ENCODE measurements at places on chromosomes 11 and 22.

DNA sequence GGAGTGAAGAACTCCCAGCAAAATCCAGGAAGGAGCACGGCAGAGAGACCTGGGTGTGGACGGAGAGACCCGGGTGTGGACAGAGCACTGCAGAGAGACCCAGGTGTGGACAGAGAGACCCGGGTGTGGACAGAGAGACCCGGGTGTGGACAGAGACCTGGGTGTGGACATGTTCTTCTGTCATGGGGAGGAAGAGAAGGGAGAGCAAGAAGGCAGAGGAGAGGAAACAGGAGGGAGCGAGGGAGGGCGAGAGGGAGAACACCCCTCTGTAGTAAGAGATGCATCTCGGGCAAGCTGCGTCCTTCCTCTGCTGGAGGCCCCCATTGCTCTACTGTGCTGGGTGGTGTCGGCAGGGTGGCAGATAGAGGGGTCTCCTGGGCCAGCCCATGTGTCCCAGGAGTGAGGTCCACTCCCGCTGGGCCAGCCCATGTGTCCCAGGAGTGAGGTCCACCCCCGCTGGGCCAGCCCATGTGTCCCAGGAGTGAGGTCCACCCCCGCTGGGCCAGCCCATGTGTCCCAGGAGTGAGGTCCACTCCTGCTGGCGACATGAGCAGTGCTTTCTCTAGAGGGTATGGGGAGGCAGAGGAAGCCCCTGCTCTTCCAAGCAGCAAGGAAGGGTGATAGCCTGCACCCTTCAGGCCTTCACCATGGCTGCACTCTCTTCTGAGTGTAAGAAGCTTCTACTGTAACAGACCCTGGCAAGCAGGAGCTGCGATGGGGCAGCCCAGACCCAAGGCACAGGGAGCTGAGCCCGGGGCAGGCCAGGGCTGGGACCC lies 934.2 kb downstream of the BRD1 start:
- DNase-seq, result peak; percentile 25

GRCh38 chr11:100778166-100778785 lies 91.2 kb downstream of the ARHGAP42 start:
- DNase-seq, result no peak

GRCh38 chr22:19960491-19961200 lies 19.0 kb upstream of the TXNRD2 start:
- no peak for DNase-seq

DNA sequence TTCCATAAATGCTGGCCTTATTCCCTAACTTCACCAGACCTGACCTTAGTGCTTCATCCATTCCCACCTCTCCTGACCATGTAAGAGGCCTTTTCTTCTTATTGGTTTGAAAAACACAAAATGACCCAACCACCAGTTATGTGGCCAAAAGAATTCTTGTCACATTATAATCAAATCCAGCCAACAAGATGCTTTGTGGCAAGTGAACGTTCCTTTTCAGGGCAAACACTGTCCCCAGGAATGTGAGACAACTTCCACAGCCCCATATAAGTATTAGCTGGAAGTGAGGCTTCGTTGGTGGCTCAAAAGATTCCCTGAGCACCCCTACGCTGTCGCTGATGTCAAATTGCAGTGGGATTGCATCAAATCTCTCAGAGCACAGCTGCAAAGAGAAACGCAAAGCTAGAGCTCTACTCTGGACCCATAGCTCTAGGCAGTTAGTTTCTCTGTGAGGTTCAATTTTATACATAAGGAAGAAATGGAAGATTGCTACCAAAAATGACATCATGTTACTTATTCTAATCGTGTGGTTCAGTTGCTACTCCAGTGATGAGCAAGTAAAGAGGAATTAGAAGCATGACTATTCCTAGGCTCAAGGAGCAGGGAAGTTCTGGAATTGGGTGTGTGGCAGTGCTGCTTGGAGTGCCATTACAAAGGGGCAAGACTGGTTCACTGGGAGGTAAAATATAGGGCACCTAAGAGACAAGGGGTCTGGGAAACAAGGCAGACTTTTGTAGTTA lies 26.1 kb downstream of the GLYATL1 start:
- no peak for DNase-seq

DNA sequence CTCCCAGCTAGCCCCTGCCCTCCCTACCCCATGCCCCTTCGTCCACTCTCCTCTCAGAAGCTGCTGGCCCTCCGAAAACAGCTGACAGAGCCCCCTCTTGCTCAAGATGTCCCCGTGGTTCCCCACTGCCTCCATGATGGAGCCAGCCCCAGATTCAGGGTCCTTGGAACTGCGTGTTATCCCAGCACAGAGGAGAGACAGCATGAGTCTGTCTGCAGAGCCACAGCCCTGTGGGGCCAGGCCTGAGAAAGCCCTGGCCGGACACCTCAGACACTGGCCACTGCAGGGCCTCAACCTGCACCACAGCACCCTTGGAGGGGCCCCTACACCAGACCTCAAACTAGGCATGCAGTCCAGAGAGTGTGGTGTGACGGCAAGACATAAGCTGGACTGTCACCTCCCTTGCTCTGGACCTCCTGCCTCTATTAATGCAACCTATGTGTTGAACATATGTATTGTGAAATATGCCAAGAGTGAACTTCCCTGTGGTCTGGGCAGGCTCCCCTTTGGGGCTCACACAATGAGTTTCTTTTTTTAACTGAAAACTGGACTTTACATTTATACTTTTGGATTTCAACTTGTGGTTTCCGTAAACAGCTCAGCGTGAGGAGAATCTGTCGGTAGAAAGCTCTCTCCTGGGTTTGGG lies 9.6 kb downstream of the PNPLA5 start:
- DNase-seq, result no peak

- DNase-seq, result no peak
Observed at GRCh38 chr11:85718991-85719807, 33.2 kb upstream of the CCDC89 start.

DNA sequence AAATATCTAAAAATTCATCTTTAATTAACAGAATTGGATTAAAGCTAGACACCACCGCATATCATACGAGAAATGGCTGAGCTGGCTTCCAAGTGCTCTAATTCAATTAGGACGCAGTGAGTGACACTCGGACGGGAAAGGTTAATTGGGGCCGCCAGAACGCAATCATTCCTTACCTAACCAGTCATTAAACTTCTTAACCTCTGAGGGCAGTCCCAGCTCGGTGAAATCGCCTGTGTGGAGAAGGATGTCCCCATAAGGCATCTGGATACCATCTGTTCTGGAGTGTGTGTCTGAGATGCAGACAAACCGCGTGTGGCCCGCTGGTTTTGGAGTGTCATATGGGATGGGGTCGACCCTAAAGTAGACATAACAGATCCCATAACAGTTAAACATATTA lies 50.3 kb downstream of the MPPED2 start:
- DNase-seq, result no peak

GRCh38 chr11:103413266-103413888 lies 304.2 kb downstream of the DYNC2H1 start:
- DNase-seq, result no peak

DNA sequence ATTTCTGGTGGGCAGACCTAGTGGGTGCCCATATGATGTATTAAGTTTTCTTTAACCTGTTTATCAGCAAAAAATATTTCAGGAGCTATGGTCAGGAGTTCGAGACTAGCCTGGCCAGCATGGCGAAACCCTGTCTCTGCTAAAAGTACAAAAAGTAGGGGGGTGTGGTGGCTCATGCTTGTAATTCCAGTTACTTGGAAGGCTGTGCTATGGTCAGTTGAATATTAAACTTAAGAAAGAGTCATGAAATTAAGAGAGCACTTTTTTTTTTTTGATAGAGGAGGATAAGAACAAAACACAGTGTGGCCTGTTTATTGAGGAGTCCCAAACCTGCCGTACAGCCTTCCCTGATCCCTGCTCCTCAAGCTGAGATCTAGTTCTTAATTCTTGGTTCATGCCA lies 29.8 kb downstream of the OR6Q1 start:
- DNase-seq, result no peak

DNA sequence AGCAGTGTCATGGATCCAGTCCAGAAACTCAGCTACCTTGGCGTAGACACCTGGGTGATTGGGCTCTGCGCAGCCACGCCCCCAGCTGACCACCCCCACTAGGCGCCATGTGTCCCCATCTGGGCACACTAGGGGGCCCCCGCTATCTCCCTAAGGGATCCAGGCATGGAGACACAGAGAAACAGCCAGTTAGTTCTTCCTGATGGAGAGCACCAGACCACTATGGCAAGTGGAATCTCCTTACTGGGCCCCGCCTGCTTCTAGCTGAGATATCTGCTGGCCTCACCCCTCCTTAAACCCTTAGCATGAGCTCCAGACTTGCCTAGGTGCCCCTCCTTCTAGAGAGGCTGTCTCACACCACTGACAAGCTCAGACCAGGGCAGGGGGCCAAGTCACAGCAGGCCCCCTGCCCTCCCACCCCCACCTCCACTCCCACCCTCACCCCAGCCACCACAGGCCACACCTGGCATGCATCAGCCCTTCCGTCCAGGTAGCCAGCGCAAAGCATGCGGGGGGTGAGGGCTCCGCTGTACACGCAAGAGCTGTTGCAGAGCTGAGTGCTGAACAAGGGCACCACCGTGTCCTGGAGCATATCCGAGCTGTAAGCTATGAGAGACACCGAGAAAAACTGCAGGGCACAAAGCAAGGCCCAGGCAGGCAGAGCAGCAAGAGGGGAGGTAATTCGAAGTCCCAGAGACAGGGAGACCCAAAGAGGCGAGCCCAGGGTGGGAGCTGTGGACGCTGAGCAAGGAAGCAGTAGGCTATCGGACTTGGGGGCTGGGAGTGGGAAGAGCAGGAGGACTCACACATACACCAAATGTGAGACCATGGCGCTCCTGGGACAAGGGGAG lies 16.1 kb downstream of the TMPRSS5 start:
- DNase-seq, result no peak

DNA sequence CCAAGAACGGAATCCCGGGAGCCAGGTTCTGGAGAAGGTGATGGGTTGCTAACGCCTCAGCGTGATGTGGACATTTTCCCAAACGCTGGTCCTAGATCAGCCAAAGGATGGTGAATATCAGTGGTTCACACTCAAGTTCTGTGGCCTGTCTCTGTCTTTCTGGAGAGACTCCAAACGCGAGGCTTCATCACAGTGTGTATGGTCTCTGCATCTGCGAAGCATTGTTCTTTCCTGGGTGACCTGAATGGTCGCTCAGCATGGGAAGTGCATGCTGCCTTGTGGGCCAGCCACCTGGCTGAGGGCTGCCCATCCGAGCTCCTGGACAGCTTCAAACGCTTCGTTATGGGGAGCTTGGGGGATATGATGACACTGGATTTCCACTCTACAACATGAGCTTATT lies 810.0 kb downstream of the TBC1D22A start:
- no peak for DNase-seq

DNA sequence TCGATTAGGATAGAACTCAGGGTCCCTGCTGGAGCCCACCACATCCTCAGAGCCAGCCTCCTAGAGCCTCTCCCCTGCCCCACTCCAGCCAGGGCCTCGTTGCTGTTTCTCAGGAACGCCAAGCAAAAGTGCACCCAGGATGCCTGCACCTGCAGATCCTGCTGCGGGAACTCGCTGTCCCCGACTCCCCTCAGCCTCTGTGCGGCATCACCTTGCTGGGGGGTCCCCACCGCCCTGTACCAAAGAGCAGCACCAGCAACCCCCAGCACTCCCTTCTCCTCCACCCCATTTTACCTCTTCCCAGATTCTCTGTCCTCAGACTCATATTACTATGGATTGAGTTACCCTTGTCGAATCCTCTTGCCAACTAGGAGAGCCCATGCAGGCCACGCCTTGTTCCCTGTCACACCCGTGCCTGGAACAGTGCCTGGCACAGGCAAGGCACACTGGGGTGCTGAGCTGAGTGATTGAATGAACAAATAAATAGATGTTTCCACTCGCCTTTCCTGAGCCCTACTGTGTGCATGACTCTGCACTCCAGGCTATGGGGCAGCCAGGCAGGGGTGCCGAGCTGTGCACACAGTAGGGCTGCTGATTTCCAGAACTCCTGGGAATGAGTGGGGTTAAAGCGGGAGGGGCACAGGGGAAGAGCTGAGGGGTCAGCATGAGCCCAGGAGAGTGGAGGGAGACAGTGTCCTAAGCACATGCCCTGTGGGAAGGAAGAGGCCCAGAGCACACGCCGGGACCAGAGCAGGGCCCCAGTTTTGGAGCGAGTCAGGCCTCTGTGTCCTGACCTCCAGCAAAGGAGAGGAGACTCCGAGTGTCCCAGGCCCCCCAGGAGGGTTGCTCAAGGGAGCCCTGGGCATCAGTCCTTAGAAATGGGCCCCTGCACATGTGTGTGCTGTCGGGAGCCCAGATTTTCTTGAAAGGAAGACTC lies 44.3 kb downstream of the LINC01488 start:
- no peak for DNase-seq

GRCh38 chr22:22604326-22605073 lies 39.9 kb upstream of the GGTLC2 start:
- DNase-seq, result no peak

DNA sequence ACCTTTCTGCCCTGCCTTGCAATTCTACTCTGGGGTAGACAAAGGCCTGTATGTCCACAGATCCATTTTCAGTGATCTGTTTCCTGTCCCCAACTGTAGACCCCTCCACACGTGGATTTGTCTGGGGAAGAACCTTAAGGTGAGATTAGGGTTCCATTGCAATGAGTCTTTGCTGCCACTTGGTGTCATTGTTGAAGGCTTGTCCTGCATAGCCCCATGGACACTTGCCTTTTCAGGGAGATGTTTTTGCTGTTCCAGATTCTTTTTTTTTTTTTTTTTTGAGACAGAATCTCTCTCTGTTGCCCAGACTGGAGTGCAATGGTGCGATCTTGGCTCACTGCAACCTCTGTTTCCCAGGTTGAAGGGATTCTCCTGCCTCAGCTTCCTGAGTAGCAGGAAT lies 21.8 kb downstream of the SERPING1 start:
- DNase-seq, result no peak
